Fibroblast of the aortic adventitia (primary cell): ENCODE measurements at places on chromosomes 16 and 17.

- peak; percentile 57 for DNase-seq
Observed at GRCh38 chr16:64969221-64969620, 152.6 kb downstream of the CDH11 start.

GRCh38 chr17:37701496-37701898, 43.4 kb downstream of the HNF1B start:
- peak; percentile 24 for DNase-seq

GRCh38 chr16:52252680-52253079, 294.3 kb downstream of the TOX3 start:
- no peak for DNase-seq

DNA sequence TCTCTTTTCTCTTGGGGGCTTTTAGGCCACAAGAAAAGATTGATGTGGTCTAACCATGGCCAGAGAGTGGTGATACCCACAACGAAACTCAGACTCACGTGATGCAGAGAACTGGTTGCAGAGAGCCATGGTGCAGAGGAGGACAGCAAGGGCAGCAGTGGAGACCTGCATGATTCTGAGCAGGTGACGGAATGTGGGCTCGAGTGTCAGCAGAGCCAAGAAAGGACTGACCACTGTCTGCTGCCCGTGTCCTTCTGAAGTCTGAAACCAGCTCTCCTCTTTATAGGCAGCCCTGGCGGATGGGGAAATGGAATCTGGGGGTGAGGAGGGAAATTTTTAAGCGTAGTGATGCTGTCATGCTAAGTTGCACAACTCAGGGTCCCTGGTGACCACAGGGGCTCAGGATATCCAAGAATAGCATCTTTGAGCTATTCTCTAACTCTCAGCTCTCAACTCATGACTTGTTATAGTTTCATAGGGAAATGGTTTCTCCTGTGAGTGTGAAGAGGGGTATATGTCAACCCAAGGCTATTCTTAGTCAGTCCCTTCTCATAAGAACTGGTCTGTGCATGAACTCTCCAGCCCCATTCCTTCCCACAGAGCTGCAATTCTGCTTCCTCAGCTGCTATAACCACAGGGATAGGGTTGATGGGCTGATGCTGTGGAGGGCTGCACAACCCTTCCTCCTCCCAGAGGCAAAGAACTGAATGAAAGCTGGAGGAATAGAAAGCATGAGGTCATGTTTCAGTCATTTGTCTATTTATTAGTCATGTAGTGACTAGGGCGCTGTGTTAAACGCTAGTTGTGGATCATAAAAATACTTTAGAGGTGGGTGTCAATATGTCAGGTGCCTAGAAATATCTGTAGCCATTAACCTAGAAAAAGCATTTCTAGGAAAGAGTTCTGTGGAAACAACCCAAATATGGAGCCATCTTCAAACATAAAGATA, at the start of gene CCL3:
Gene CCL3 (minus strand): TSS at position 256 of the 949 bp plus-strand sequence. CDS start 85 bp downstream, at position 171.
- no peak for DNase-seq

- DNase-seq: no peak
Observed at GRCh38 chr16:85330006-85330693, 217.9 kb upstream of the CIBAR2 start.

- DNase-seq: no peak
Observed at GRCh38 chr17:8175795-8176196, 384 bp downstream of the TMEM107 start.

GRCh38 chr17:19651451-19652238, 3.1 kb downstream of the ALDH3A2 start:
- DNase-seq: no peak

GRCh38 chr17:27576477-27577083, 54.4 kb upstream of the LGALS9 start:
- peak; percentile 55 for DNase-seq

DNA sequence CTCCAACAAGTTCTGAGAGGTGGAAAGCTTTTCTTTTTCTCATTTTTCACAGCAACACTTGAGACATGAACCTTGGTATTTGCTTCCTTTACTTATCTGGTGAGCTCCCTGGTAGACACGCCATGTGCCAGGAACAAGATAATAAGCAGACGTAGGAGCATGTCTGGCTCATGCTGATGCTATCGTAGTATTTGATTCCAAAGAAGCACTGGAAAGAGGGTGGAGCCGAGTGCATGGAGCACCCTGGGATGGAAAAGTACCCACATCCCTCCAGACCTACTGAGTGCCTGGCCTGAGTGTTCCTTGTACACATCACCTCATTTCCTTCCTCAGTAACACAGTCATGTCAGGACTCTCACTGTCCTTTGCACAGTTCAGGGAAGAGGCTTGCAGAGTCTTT, 231.0 kb downstream of the CBLN1 start:
- peak; percentile 77 for DNase-seq

DNA sequence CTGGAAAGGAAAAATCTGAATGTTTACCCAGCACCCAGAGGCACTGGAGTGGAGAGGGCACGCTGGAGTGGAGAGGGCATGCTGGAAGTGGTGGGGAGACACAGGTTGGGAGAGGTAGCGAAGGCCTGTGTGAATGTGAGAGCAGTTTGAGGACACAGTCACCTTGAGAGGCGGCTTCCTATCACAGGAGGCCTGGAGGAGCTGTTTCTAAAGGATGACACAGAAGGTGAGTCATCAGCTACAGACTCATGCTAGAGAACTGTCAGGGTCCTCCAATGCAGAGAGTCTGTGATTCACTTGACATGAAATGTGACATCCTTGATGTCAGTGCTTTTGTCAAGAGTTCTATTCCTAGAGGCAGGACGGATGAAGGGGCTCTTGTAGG, 13.8 kb downstream of the CTRL start:
- peak; percentile 39 for DNase-seq

- no peak for DNase-seq
Observed at GRCh38 chr16:56919099-56919800, 12.7 kb upstream of the HERPUD1 start.

DNA sequence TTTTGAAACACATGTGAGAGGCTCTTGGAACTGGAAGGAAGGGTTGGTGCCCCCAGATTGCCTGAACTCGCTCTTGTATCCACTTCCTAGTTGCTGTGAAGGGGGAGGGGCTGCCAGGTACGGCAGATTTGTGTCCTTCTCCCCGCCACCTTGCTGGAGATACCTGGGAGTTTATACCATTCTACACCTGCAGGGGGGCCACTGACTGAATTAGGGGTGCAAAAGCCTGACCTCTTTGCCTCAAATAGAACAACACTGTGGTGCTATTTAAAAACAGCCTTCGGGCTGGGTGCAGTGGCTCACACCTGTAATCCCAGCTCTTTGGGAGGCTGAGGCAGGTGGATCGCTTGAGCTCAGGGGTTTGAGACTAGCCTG, 35.1 kb upstream of the IL34 start:
- DNase-seq: no peak

- DNase-seq: no peak
Observed at GRCh38 chr17:54046570-54046969, 223.8 kb downstream of the KIF2B start.

DNA sequence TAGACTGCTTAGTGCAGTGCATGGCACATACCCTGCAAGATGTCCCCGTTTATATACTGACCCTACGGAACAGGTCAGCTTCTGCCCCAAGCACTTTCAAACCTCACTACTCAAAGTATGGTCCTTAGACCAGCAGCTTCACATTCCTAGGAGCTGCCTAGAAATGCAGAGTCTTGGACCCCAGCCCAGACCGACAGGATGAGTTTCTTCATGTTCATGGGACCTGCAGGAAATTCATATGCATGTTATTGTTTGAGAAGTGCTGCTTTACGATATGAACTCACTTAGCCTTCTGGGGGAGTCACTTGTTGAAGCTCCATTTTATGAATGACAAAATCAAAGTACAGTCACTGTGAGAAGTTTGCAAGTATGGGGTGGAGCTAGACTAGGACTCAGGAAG, 82.6 kb downstream of the DYNLRB2 start:
- peak; percentile 51 for DNase-seq

DNA sequence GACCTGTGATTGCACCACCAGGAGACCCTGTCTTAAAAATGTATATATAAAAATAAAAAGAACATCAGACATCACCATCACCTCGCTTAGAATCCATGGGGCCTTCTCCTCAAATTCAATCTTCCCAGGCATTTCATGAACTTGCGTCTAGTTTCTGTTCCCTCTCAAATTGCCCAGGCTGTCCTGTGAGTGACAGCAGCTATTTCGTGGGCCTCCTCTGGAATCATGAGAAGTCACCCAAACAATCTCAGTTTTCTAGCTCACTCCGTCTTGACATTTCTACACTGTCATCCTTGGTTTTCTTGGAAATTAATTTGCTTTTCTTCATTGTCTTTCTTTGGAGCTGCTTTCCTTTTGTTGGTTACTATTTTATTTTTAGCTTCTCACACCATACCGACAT, 7.3 kb downstream of the SLC52A1 start:
- DNase-seq: no peak

DNA sequence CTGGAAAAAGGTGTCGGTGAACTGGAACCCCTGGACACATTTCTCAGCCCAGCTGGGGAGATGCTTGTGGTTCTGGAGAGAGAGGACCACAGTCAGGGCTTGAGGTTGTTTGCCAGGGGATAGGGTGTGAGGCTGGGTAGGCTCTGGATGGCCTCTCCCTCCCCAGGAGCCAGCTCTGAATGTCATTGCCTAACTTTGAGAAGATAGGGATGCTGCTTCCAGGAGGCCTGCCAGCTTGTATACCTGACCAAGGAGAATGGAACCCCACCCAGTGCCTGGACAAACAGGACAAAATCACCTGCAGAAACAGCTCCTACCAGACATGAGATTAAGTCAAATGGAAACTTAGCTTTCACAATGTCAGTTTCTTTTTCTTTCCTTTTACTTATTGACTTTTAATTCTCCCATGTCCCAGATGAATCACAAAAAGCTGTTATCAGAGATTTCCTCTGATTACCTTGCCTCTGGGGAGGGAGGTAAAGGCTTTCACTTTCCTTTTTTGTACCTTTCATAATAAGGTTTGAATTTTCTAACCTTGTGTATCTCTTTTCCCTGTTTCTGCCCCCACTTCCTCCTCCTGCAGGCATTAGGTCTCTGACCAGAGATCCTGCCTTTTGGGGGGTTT, 29.8 kb upstream of the PLLP start:
- peak; percentile 51 for DNase-seq

DNA sequence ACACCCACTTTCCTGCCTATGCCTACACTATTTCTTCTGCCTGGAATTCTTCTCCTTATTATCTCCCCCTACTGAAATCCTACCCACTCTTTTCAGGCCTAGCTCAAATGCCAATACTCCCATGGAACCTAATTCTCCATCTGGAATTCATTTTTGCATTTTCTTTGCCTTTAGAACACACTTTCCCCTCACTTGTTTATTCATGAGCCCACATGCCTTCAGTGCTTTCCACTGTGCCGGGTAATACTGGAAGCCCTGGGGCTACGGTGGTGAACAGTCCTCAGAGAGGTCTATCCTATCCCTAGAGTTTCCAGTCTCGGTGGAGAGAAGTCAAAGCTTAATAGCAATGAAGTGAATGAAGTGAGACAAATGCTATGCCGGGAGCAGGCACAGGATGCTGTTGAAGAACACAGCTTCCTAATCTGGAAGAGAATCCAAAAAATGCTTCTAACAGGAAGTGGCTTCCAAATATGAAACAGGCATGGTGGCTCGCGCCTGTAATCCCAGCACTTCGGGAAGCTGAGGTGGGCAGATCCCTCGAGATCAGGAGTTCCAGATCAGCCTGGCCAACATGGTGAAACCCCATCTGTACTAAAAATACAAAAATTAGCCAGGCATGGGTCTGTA, 322.4 kb downstream of the GRIN2A start:
- no peak for DNase-seq

- DNase-seq: no peak
Observed at GRCh38 chr17:39667262-39667944, 850 bp upstream of the PNMT start.

DNA sequence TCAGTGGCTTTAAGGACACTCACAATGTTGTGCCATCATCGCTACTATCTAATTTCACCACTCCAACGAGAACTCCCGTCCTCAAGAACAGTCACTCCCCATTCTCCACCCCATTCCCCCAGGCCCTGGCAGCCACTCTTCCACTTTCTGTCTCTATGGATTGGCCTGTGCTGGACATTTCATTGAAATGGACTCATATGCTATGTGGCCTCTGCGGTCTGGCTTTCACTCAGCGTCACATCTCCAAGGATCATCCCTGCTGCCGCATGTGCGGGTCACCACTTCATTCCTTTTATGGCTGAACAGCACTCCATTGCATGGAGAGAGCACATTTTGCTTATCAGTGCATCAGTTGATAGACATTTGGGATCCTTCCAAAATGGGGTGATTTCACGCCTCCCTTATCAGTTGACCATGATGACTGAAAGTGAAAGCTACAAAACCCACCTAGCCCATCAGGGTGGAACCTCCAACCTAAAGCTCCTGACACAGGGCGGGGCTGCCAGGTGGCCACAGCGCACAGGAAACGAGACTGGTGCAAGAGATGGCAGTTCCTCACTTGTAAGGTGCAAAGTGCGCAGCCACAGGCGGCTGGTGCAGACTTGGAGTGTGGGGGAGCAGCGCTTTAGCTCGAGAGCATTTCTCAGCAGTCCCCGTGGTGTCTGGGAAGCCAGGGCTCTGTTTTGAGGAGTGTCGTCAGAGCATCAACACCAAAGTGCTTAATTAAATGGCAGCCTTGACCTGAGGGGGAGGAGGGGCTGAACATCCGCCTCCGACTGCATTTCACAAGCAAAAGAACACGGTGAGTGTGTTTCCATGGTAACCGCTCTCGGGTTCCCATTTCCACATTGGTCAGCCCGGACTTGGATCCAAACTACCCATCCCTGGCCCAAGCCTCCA, 23.8 kb downstream of the COTL1 start:
- no peak for DNase-seq

DNA sequence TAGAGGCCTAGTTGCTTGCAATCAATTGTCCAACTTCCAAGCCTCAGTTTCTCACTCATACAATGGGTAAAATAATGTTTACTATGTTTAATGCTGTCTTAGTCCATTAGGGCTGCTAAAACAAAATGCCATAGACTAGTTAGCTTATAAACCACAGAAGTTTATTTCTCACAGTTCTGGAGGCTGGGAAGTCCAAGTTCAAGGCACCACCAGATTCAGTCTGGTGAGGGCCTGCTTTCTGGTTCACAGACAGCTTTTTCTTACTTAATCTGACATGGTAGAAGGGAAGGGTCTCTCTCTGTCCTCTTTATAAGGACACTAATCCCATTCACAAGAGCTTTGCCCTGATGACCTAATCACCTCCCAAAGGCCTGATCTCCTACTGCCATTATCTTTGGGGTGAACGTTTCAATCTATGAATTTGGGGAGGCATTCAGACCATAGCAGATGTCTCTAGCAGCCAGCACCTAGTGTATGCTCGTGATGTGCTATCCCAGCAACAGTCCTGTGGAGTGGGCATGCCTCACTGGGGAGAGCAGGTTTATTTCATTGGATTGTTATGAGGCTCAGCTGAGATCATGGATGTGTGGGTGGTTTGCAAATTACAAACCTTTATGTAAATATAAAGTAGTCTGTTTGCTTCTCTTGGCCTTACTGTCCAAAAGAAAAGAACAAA, 25.2 kb downstream of the YPEL2 start:
- DNase-seq: no peak
